ENCODE measurements at places on chromosomes 1 and 21.

GRCh38 chr1:116075990-116076389 lies 35.2 kb upstream of the MAB21L3 start:
- peak overlapping the region; percentile 43 for H3K27ac ChIP-seq
- H3K27me3 ChIP-seq: no peaks in the 10 kb centered on the region
- H3K36me3 ChIP-seq: no peaks in the 10 kb centered on the region
- no peak for DNase-seq
- H3K4me1 ChIP-seq: no peaks in the 10 kb centered on the region

GRCh38 chr1:5989731-5990271 lies 2.4 kb downstream of the NPHP4 start:
- H3K4me3 ChIP-seq: no peak overlapping the region
- H3K4me1 ChIP-seq: peaks cover 15% of the 10 kb centered on the region
- no peaks in the 10 kb centered on the region for H3K27me3 ChIP-seq

- DNase-seq: no peak
- no peaks in the 10 kb centered on the region for H3K27me3 ChIP-seq
- no peak overlapping the region for H3K4me3 ChIP-seq
- no peaks in the 10 kb centered on the region for H3K36me3 ChIP-seq
- no peaks in the 10 kb centered on the region for H3K4me1 ChIP-seq
Observed at GRCh38 chr1:13930151-13930550, 230.2 kb downstream of the PRDM2 start.

GRCh38 chr1:96073100-96073499 lies 648.5 kb upstream of the PTBP2 start:
- H3K27me3 ChIP-seq: no peaks in the 10 kb centered on the region
- H3K27ac ChIP-seq: no peak overlapping the region
- no peak for DNase-seq
- no peaks in the 10 kb centered on the region for H3K4me1 ChIP-seq
- H3K4me3 ChIP-seq: no peak overlapping the region
- no peaks in the 10 kb centered on the region for H3K36me3 ChIP-seq

DNA sequence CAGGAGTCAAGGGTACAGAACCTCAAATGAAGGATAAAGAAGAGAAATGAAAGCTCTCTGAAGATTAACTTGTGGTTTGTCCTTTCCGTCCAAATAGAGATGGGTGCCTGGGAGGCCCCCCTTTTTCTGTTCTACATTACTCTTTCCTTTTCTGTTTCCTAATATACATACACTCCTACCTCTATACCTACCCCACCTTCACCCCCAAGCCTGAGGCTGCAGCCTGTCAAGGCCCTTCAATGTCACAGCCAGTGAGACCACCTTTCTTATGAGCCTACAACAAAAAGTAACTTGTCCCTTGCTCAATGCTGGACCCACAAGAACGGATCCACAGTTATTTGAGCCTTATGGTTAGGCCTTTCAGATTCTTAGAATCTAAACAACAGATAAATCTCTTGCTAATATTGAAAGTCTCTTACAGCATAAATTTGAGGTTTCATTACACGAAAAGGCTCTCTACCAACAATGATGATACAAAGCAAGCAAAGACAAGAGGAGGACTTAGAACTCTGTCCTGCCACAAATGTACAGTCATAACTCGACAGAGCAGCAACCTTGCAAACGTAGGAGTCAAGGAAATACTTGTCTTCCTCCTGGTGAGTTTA lies 4.1 kb upstream of the TRAF3IP3 start:
- no peaks in the 10 kb centered on the region for H3K36me3 ChIP-seq
- DNase-seq: no peak
- no peak overlapping the region for H3K4me3 ChIP-seq
- H3K27me3 ChIP-seq: peaks cover 9% of the 10 kb centered on the region
- H3K27ac ChIP-seq: no peak overlapping the region

Data from mesenchymal stem cell (in vitro differentiated cells and primary cell).